T-helper 2 cell (primary cell): ENCODE measurements at places on chromosomes 3 and 15.

GRCh38 chr15:27422997-27423396 lies 452.0 kb downstream of the GABRG3 start:
- DNase-seq: no peak

DNA sequence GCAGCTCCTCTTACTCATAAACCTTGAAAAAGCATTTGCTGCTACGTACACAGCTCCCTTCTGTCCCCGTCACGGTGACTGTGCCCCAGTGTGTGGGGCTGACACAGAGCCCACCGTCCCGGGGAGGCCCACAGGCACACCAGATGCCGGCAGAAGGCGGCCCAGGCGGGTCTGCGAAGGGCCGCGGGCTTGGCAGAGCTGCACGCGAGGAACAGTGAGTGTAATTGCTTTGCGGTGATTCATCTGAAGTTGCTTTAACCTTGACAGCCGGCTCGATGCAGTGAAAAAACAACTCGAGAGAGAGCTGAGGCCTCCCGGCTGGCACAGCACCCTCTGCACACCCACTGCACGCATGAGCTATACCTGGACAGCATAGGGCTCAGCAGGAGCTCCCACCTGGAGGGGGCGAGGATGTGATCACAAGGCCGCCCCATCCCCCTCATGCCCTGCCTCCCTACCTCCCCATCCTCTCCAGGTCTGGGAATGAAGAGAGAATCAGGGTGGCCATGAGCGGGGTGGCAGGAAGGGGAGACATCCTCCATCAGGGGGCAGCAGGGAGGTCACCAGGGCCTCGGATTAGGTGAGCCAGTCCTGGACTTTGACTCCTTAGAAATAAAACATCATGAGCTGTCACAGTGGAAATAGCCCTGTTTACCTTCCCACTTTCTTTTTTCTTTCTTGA lies 172.7 kb downstream of the MEGF11 start:
- DNase-seq: no peak

- DNase-seq: no peak
Observed at GRCh38 chr15:43854801-43855200, 28.0 kb downstream of the WDR76 start.

DNA sequence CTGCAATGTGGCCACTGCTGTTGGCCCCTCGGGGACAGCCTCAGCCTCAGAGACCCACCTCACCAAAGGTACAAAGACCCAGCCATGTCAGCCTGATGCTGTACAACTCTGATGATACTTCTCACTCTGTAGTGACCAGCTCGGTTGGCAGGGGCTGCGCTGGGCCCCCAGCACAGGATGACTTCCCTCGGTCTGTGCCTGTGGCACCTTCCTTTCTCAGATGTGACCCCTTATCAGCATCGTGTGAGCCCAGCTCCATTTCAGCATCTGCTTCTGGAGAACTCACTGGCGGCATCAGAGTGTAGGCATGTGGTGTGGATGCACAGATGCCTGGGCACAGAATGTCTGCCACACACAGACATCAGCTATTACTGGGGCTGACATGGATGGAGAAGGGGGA lies 25.1 kb upstream of the CTXND1 start:
- DNase-seq: no peak

DNA sequence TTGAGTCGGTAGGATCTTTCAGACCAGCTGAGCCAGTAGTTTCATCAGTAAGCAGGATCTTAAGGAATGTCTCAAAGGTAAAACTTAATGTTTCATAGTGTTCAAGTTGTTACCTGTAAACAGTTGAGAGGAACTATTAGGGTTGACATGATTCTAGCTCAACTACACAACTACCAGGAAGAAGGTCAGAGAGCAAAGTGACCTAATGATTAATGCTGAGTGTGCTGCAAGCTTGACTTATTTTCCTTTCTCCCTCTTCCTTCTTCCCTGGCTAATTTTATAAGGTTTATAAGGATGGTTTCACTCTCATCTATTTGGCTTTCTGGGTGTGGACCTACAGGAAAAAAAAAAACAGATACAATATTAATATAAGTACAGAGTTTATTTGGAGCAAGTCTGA lies 30.2 kb upstream of the LHFPL4 start:
- DNase-seq: no peak

DNA sequence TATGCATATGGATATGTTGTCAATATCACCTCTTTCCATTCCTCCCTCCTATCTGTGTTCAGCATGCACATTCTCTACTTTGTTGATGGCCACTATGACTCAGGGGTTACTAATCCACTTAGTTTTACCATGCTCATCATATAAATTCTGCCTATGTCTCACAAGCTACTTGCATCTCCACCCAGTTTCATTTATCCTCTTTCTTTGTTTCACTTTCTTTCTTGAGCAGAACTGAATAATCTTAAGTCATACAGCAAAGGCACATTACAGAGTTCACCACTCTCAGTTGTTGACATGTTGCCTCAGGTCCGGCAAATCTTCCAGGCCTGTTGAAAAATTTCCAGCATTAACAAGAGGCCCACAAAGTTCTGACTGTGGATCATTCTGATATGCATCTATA lies 71.5 kb downstream of the SSR3 start:
- DNase-seq: no peak

GRCh38 chr3:168616915-168617314 lies 521.2 kb upstream of the GOLIM4 start:
- no peak for DNase-seq

DNA sequence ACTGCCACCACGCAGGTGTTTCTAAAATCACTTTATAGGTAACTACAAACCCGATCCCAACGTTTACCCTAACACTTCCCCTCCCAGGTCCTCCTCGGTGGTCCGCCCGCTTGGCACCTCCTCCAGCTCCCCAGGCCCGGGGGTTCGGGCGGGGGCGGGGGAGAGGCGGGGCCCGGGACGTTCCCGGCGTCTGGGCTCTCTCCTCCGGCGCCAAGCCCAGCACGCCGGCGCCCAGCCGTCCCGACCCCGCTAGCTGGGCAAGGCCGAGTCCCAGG lies 562 bp downstream of the CGGBP1 start:
- no peak for DNase-seq

DNA sequence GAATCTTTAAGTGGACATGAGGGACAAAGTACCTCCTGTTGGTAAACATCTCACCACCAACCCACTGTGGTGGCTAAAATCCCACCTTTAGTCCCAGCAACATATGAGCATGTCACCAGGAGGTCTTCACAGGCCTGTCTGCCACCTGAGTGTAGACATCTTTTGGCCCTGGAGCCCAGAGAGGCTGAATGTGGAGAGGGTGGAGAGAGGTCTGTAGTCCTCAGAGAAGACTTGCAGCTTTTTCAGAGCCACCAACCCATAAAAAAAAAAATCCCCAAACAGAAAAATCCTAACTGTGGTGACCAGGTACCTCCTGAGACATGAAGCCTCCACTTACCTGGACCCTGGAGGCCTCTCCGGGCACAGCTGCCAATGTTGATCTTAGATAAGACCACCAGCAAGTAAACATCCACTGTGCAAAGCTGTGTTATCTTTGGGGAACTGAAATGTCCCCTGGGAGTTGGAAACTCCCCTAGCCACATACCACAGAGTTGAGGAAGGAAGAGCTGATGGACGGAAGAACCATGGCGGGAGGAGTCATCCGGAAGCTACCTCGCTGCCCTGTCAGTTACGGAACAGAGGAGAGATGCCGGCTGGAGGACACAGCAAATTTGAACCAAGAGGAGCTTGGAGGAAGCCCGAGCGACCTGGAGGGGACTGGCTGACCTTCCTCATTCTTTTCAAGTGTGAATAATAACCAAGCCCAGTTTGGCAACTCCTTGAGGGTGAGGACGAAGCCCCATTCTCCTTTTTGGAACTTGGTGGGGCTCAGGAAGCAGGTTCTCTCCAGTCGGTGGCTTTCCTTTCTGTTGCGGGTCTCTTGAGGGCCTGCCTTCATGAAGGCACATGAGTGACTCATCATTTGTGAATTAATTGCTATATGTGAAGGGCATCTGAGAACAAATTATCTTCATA lies at the start of gene GHRL:
Gene GHRL, minus strand, starts transcription at position 443 of the 915 bp plus-strand sequence. CDS start 2,767 bp downstream, outside the sequence.
- no peak for DNase-seq

GRCh38 chr15:77975332-77976094 lies 102.0 kb downstream of the TBC1D2B start:
- DNase-seq: no peak

- no peak for DNase-seq
Observed at GRCh38 chr3:172680684-172681083, 30.2 kb downstream of the NCEH1 start.

DNA sequence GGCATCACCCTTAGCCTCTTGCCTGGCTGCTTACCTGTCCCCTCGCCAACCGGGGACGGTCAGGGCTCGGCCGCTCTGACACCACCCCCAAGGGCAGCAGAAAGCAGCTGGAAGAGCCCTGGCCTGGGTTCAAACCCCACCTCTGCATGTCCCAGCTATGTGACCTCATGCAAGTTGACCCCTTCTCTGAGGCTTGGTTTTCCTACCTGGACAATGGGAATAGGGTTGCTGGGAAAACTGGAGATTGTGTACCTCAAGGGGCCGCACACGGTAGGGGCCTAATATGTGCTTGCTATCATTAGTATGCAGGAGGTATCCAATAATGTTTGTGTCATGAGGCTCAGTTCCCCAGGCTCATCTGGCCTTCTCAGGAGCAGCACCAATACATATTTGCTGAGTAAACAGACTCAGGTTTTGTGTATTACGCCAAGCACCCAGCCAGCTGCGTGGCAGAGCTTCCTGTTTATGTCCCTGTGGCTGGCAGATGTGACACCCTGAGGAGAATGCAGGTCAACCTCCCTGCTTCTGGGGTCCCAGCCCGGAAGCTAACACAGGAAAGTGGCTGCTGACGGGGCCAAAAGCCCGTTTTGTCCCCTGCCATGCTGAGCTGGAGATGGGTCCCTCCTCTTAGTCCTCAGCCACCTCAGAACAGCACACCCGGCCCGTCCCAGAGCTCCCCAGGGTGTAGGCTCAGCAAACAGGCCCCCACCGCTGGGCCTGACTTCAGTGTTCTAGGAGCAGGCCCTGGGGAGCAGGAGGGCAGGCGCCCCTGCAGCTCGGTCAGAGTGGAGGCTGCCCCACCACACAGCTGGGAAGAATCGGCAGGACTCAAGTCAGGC lies 29.7 kb downstream of the PLXND1 start:
- no peak for DNase-seq
